ENCODE measurements at places on chromosomes 11 and 22.
A peak's percentile ranks its signal among the peaks of the same experiment; 100 is the strongest.

GRCh38 chr11:123261345-123262106 is 66.5 kb upstream of the CLMP start:
- DNase-seq, result peak; percentile 80

DNA sequence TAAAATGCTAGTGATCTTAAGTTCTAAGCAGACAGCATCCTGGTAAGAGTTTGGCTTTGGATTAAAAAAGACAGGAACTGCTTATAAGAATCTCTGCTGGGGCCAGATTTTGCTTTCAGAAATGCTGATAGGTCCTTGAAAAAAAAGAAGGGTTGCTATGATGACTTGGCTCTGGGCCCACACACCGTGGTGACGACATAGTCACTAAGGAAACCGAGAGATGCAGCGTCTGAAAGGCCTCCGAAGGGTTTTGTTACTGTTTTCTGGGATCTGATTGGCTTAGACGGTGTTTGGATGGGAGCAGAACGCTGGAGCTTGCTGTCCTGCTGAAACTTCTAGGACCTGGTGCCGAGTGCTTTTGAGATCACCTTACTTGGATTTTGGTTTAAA is 8.4 kb downstream of the FAM118A start:
- peak; percentile 70 for DNase-seq

GRCh38 chr11:45795379-45795778 is 9.6 kb upstream of the SLC35C1 start:
- no peak for DNase-seq

DNA sequence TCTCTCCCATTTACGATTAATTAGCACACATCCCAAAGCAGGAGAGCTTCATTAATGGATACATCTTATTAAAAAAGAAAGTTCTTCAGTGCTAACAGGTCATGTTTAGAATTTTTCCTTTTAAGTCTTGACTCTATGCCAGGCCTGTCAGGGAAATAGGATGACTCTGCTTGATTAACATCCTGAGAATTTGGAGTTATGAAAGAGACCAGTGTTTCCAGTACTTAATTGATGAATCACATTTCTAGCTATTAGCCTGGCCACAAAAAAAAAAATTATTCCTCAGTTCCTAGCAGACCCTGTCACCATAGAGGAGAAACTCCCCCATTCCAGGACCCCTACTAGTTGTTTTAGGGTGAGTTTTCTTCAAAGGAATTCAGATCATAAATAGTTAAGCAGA is 23.6 kb upstream of the ME3 start:
- DNase-seq, result peak; percentile 56

DNA sequence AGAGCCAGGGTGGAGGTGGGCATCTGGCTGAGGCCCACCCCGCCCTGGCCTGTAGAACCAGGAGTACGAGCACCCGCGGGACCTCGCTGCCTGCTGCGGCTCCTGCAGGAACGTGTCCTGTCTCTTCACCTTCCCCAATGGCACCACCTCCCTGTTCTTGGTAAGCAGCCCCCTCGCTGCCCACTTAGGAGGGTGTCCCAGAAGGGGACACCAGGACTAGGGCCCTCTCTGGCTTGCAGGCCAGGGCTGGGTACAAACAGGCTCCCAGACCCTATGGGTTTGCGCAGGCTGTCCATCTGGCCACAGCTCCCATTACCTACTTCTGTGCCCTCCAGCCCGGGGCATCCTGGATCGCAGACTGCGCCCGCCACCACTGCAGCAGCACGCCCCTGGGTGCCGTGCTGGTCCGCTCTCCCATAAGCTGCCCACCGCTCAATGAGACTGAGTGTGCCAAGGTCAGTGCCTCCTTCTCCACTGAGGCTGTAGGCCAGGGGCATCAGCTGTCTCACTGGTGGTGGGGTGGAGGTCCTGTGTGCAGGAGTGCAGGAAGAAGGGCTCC is 77.5 kb upstream of the MYOD1 start:
- no peak for DNase-seq

- DNase-seq, result peak; percentile 46
Measured at GRCh38 chr22:42300259-42301076, 30.0 kb upstream of the TCF20 start.

DNA sequence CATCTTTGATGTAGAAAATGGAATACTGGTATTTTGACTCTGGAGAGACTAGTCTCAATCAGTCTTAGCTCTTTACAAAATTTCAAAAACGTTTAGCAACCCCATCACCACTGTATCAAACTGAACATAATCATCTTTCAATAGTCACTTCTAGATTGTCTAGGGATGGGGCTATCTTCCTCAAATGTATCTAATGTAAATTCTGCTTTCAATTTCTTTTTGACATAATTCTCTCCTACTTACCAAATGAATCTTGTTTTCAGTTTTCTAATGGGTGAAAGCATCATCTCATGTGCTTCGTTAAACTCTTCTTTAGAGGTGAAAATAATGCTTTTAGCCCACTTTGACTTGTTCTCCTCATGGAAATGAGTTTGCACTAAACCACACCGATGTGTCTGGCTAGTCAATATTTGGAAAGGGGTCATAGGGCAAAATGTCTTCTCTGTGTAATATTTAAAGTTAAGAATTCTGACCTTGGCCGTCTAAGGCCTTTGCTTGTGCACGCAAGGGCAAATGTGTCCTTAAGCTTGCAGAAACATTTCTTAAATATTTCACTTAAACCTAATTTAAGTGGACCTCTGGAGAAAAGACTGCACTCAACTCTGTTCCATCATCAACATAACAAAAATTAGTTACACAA is 5.2 kb downstream of the SIK3 start:
- DNase-seq, result no peak

- no peak for DNase-seq
Measured at GRCh38 chr22:49359076-49359475, 468.6 kb downstream of the BRD1 start.

DNA sequence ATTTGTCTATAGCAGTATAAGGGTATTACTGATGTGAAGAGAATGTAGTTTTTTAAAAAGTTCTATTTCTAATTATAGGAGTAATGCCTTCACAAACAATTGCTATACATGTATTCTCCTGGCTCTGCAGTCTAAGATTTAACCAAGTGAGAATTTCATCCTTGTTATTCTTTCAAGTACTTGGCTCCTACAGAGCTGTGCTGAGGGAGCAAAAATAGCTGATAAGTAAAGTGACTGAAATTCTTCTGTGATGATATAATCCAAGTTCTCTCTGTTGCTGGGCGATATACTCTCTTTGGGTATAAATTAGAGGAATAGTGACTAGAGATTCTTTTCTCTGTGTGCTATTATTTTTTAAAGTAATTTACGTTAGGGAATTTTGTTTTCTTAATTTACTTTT is 68.0 kb downstream of the PGR start:
- DNase-seq, result peak; percentile 4

DNA sequence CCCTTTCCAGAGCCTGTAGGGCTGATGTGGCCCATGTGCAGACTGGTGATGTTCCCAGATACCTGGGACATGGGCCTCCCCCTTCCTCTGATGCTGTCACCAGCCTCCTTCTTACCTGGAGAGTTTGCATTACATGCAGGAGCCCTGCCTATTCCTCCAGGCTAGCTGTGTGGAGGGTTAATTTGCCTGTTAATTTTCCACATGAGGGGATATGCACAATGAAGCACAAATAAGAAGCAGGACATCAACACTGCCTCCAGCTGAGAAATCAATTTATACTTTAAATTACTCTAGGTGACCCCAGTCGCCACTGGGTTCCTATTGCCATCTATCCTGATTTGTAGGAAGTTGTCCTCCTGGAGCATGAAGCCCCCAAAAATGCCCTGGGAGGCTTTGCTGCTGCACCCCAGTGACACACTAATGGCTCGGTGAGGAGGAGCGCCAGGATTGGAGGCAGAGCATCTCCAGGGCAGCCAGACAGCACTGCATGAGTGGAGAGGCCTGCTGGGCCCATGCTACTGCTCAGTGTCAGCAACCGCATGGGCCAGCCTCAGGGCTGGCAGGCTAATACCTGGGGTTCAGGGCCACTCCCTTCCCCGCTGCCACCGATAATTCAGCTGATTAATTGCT is 101.6 kb upstream of the USP47 start:
- DNase-seq, result no peak

DNA sequence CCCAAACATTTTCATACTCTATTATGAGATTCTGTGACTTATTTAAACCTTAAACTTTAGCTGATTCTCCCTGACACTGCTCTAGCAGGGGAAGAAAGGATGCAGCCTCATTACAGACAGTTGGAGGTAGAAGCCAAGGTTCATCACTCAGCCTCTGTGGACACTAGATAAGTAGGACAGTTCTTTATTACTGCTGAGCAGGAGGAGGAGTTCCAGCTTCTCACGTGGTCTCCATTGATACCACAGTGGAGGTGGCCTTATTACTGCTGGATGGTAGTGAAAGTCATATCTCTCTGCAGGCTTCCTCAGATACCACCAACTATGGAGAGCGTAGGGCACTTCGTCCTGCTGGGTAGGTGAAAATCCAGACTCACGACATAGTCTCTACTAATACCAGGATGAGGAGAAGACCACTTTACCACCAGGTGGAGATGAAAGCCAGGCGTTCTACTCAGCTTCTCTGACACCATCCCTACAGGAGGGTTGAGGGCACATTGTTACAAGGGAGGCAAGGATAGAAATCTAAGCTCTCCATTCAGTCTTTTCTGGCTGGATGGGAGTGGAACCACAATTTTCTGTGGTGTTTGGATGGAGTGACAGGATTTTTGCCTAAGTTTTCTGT is 13.1 kb upstream of the ANGPTL5 start:
- DNase-seq, result no peak

- DNase-seq, result no peak
Measured at GRCh38 chr11:12897390-12897789, 111.7 kb upstream of the RASSF10 start.
